BE2C (cell line): ENCODE measurements at places on chromosomes 13 and 19.

GRCh38 chr13:26529441-26529840, 28.0 kb upstream of the WASF3 start:
- no peak for DNase-seq

GRCh38 chr19:1634242-1634937, 18.0 kb downstream of the TCF3 start:
- no peak for DNase-seq

GRCh38 chr13:64347664-64348063, 2882.5 kb downstream of the PCDH9 start:
- DNase-seq: no peak

- DNase-seq: no peak
These were observed 17.2 kb upstream of the JUND start for GRCh38 chr19:18298601-18299000.

GRCh38 chr19:52492201-52492993, 35.1 kb upstream of the ZNF808 start:
- DNase-seq: no peak

- DNase-seq: no peak
These were observed 163.7 kb downstream of the SHISA2 start for GRCh38 chr13:25887962-25888655.

DNA sequence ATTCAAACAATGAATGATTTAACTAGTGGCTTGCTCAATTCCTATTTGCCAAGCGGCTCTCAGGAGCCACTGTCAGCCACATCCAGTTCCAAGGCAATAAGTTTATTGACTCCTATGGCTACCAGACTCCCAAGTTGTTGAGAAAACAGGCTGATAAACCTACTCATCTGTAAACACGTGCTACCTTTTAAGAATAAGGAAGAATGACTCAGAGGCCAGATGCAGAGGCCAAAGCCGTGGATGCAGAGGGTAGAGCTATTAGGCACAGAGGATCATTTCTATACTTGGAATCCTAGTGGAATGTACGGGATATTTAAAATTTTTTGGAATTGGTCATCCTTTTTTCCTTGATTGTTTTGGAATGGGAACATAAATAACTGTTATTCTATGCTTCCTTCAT, 1921.1 kb downstream of the OLFM4 start:
- no peak for DNase-seq

DNA sequence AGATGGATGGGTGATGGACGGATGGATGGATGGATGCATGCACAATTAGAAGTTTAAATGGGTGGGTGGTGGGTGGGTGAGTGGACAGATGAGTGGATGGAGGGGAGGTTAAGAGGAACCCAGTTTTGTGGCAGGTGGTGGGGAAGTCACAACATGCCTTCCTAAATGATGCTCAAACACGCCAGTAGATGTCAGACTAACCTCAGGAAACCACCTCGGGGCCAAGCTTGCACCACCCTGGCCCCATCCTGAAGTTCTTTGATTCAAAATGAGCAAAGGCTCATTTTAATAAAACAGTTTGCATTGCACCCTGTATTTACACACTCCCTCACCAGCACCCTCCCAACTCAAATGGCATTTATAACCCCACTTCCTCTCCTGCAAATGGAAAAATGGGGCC, 91.4 kb upstream of the CACNA1A start:
- DNase-seq: peak; percentile 50

- DNase-seq: no peak
These were observed 24.3 kb downstream of the CCNA1 start for GRCh38 chr13:36456577-36456976.

- peak; percentile 98 for DNase-seq
These were observed 449 bp upstream of the AKT2 start for GRCh38 chr19:40285353-40286234.

DNA sequence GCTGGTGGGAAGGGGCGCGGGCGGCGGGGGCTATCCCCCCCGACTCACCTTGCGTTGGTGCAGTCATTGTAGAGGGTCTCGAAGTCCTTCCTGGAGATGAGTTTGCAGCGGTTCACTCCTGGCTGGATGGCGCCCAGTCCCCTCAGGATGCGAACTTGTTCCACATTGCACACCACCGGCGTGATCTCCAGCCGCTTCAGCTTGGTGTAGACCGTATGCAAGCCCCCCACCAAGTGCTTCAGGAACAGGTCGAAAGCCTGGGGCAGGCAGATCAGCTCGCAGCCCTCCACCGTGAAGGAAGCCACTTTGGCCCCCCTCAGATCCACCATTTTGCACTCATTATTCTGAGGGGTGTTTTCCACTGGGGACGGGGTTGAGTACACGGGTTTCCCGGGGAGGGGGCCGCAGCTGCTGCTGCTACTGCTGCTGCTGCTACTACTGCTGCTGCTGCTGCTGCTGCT, 1.1 kb downstream of the DACH1 start:
- DNase-seq: peak; percentile 56

DNA sequence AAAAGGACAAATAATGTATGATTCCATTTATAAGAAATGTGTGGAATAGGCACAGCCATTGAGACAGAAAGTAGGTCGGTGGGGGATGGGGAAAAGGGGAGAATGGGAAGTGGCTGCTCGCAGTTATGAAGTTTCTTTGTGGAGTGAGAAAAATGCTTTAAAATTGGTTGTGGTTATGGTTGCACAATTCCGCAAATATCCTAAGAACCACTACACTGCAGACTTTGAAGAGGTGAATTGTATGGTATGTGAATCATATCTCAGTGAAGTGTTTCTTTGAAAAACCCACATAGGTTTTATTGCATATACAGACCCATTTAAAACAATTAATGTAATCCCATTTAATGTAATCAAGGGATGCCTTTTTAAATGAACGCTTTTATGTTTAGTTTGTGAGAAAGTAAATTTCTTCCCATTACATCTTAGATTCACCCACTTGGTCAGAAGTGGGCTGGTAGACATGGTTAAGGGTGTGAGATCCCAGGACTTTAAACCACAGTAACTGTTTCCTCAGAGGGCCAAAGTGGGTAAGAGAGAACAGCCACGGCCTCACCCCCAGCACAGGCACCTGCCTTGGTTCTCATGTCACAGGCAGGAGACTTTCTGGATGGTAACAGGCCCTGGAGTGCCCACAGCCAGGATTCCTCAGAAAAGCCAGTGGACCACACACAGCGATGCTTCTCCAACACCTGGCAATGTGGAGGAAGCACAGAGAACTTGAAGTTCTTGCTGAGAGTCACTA, 119.3 kb upstream of the GJB6 start:
- no peak for DNase-seq

GRCh38 chr19:51034704-51035103, at the start of gene KLK12:
KLK12 (minus strand) TSS chr19:51035002; CDS start chr19:51034621, 381 bp downstream.
- no peak for DNase-seq

GRCh38 chr19:18261474-18261873, 12.8 kb downstream of the IQCN start:
- DNase-seq: no peak

- peak; percentile 68 for DNase-seq
These were observed at the start of gene NANOS2 for GRCh38 chr19:45913874-45914830. NANOS2 (minus strand) TSS chr19:45914778; CDS start chr19:45914693, 85 bp downstream.

- DNase-seq: no peak
These were observed 13.6 kb downstream of the C19orf25 start for GRCh38 chr19:1465191-1466016.

GRCh38 chr13:29907670-29908069, 57.3 kb upstream of the UBL3 start:
- DNase-seq: no peak

GRCh38 chr13:31477961-31478360, 261.4 kb upstream of the RXFP2 start:
- DNase-seq: no peak

GRCh38 chr13:105541565-105541964, 993.9 kb downstream of the EFNB2 start:
- DNase-seq: no peak

- no peak for DNase-seq
These were observed 7.5 kb downstream of the RINL start for GRCh38 chr19:38870612-38871011.
